ENCODE measurements at places on chromosomes 3 and 15.

- DNase-seq: no peak
These were observed 172.5 kb downstream of the MTHFS start for GRCh38 chr15:79724312-79724711.

GRCh38 chr3:58164199-58164879 lies 46.4 kb downstream of the DNASE1L3 start:
- no peak for DNase-seq

DNA sequence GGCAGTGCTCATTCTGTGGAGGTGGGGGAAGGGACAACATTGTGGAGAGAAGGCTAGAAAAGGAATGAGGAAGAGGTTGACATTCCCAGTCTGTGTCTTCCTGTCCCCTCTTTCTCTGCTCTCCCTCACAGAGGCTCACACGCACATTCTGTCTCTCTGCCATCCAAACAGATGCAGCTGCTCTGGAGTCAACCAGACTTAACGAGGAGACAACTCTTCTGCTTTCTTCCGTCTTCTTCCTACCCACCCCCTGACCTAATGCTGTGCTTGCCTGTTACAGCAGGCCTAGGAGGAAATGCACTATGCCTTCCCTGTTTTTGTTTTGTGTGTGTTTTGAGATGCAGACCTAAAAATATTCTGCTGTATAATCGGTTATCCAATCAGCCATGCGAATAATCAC lies 121.9 kb downstream of the CACNA1D start:
- no peak for DNase-seq

DNA sequence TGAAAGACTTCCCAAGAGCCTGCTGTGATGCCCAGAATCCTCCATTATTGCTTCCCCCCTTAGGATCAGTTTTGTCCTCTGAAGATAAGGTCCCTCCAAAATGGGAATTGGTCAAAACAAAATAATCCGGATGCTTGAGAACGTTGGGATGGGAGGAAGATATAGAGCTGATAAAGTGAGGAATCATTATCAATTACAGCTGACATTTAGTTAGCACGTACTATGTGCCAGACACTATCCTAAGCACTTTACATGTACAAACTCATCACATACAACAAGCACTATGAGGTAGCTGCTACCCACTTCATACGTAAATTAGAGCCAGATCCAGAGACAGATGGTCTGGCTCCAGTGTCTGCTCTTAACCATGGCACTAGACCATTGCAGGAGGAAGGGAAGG lies 6.6 kb upstream of the RPP25 start:
- DNase-seq: no peak

DNA sequence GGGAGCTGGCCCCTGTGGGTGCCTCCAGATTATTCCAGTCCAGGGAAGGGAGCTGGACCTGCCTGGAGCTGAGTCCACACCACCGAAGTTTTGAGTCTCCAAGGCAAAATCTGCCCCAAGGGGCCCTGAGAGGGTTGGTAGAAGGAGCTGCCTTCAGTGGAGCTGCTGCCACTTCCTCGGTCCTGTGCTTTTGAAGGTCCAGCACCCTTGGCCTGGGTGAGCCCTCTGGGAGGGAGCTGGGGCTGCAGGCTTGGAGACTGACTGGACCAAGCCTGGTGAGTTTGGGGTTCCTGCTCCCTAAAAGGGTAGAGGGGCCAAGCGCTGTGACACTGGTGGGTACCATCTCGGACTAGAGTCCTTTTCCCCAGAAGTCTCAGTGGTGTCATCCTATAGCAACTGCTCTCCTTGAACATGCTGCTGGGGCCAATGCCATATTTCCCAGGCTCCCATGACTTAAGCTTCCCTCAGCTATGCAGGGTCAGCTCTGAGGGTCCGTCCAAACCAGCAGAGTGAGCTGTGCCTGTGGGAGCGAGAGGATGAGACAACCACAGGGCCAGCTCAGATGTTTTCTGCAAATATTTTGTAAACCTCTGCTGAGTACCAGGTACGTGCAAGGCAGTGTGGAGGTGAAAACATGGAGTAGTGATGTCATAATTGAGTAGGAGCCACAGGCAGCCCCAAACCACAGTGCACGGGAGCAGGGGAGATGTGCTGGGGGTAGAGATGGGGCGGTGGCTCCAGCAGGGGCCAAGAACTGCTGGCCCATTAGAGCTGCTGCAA lies 96.0 kb downstream of the ABHD5 start:
- DNase-seq: no peak

- DNase-seq: no peak
These were observed 45.1 kb downstream of the PXK start for GRCh38 chr3:58377750-58378149.

GRCh38 chr3:112382543-112383160 lies 49.7 kb downstream of the CD200 start:
- DNase-seq: no peak

All from CD4-positive, CD25-positive, alpha-beta regulatory T cell (primary cell).